Hepatocyte (in vitro differentiated cells): ENCODE measurements at places on chromosomes 3 and 15. TPM values are rescaled to one million over a fixed set of nuclear protein-coding genes. Genes with fewer than 3 reads are reported as not detected.

- no peak overlapping the region for H3K27ac ChIP-seq
- no peak overlapping the region for H3K4me3 ChIP-seq
- no peak for DNase-seq
- peaks cover 10% of the 10 kb centered on the region for H3K4me1 ChIP-seq
- no peaks in the 10 kb centered on the region for H3K27me3 ChIP-seq
- no peaks in the 10 kb centered on the region for H3K36me3 ChIP-seq
Observed at GRCh38 chr15:46552316-46552715, 917.5 kb downstream of the SQOR start.

GRCh38 chr3:51710631-51711351 lies 3.9 kb downstream of the GRM2 start:
- no peak overlapping the region for H3K4me3 ChIP-seq
- H3K36me3 ChIP-seq: no peaks in the 10 kb centered on the region
- no peak overlapping the region for H3K27ac ChIP-seq
- no peak for DNase-seq

DNA sequence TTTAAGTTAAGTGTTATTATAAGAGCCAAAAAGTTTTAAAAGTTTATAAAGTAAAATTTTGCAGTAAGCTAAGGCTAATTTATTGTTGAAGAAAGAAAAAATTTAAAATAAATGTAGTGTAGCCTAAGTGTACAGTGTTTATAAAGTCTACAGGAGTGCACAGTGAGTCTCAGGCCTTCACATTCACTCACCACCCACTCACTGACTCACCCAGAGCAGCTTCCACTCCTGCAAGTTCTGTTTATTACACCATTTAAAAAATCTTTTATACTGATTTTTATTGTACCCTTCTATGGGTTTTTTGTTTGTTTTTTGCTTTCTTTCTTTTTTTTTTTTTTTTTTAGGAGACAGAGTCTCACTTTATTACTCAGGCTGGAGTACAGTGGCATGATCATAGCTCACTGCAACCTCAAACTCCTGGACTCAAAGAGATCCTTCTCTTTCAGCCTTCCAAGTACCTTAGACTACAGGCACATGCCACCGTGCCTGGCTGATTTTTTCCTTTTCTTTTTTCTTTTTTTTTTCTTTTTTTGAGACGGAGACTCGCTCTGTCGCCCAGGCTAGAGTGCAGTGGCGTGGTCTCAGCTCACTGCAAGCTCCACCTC lies 25.9 kb downstream of the CSTA start:
- H3K27me3 ChIP-seq: no peaks in the 10 kb centered on the region
- no peaks in the 10 kb centered on the region for H3K4me1 ChIP-seq
- no peak overlapping the region for H3K27ac ChIP-seq
- H3K4me3 ChIP-seq: no peak overlapping the region

DNA sequence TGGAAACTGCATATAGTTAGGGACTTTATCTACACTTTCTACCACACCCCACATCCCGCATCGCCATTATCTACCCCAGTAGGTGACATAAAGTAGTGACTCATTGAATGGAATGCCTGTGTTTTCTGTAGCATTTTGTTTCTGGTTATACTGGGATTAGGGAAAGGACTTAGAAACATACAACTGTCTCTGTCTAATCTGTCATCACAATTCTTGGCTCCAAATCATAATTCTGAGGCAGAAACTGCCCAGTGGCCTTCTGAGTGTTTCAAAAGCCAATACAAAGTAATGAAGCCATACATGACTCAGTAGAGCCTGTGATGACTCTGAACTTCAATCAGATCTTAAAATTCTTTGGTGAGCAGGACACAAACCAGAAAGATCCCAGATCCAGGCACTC lies 115.7 kb upstream of the CHRM5 start:
- DNase-seq: peak; percentile 44
- no peaks in the 10 kb centered on the region for H3K36me3 ChIP-seq
- H3K4me3 ChIP-seq: no peak overlapping the region
- no peaks in the 10 kb centered on the region for H3K27me3 ChIP-seq
- H3K27ac ChIP-seq: peak overlapping the region; percentile 73

DNA sequence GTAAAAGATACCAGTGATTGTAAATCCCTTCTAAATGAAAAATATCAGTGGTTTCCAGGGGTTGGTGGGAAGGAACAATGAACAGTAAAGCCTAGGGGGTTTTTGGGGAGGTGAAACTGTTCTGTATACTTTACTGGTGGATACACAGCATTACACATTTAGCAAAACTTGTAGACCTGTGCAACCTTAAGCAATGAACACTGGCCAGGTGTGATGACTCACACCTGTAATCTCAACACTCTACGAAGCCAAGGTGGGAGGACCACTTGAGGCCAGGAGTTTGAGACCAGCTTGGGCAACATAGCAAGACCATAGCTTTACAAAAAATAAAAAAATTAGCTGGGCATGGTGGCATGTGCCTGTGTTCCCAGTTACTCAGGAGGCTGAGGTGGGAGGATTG lies 1.8 kb downstream of the CCDC13 start:
- DNase-seq: no peak
- no peak overlapping the region for H3K27ac ChIP-seq
- H3K4me1 ChIP-seq: no peaks in the 10 kb centered on the region
- H3K27me3 ChIP-seq: no peaks in the 10 kb centered on the region
- no peaks in the 10 kb centered on the region for H3K36me3 ChIP-seq
- H3K4me3 ChIP-seq: no peak overlapping the region

- H3K4me3 ChIP-seq: no peak overlapping the region
- peaks cover 3% of the 10 kb centered on the region for H3K27me3 ChIP-seq
- peaks cover 5% of the 10 kb centered on the region for H3K4me1 ChIP-seq
- no peaks in the 10 kb centered on the region for H3K36me3 ChIP-seq
- H3K27ac ChIP-seq: peak overlapping the region; percentile 55
Observed at GRCh38 chr3:59424268-59425010, 374.6 kb upstream of the CFAP20DC start.

DNA sequence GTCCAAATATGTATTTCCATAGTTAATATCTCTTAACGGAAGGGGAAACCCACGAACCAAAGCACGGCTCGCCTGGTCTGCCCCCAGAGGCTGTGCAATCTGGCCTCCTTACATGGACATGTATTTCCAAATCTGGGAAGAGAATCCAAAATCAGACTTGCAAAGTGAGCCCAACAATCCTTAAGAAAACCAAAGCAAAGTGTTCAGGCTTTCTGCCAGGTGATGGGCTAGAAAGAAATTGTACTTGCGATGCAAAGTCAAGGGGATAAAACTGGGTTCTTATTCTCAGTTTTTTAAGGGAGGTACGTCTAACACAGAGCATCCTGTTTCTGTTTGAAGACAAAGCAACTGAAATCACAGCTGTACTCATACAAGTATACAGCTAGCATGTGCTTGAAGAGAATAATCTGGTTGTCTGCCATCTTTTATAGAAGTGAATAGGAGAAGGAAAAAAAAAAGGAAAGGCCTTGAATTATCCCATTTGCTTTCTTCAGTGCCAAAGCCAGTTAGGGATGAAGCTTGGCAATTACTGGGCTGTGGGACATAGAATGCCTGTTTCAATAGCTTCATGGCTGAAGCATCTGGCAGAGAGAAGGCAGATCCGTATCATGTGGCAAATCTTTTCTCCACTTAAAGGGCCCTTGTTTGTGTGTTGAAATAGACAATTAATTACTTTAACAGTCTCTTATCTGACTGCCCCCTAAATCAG lies 48.4 kb downstream of the LRIG1 start:
- H3K27me3 ChIP-seq: no peaks in the 10 kb centered on the region
- no peaks in the 10 kb centered on the region for H3K36me3 ChIP-seq
- H3K4me1 ChIP-seq: no peaks in the 10 kb centered on the region
- H3K27ac ChIP-seq: no peak overlapping the region
- H3K4me3 ChIP-seq: no peak overlapping the region

DNA sequence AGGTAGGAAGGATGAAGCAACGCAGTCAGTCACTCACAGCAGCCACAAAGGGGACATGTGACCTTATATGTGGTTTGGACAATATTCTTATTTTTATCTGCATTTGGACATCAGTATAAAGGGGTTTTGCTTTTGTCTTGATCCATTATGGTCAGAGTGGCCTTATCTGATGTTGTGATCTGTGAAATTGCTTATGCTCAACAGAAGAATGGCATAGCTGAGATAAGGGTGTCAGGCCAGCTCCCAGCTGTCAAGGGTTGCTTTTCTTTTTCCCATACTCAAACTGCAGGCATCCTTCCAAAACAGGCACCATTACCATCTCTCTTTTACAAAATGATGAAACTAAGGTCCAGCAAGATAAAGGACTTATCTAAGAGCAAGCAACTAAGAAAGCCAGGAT lies 28.1 kb downstream of the DCLK3 start:
- no peak overlapping the region for H3K27ac ChIP-seq
- no peaks in the 10 kb centered on the region for H3K27me3 ChIP-seq
- peaks cover 6% of the 10 kb centered on the region for H3K4me1 ChIP-seq
- no peaks in the 10 kb centered on the region for H3K36me3 ChIP-seq
- DNase-seq: no peak

GRCh38 chr3:30393079-30393478 lies 213.3 kb upstream of the TGFBR2 start:
- H3K4me1 ChIP-seq: no peaks in the 10 kb centered on the region
- H3K27me3 ChIP-seq: no peaks in the 10 kb centered on the region
- H3K4me3 ChIP-seq: no peak overlapping the region
- H3K27ac ChIP-seq: no peak overlapping the region
- no peaks in the 10 kb centered on the region for H3K36me3 ChIP-seq

Gene TMCO5A
- total RNA-seq: not detected in 2 replicates

Gene ACTC1
- total RNA-seq: 0.96 and 1.7 TPM in 2 replicates

Gene KLHL6
- 0.16 and 0.17 TPM in 2 replicates for total RNA-seq

Gene CFAP100
- total RNA-seq: not detected in 2 replicates

Gene MAGEF1
- 57.6 and 66.5 TPM in 2 replicates for total RNA-seq

Gene GOLGA6L7
- not detected in 2 replicates for total RNA-seq

Gene IGSF11
- 0.40 TPM in 1 of 2 replicates, not detected in the other for total RNA-seq
